ENCODE measurements at places on chromosomes 2 and 18.

GRCh38 chr2:161952783-161953191 lies 121.2 kb downstream of the DPP4 start:
- H3K4me1 ChIP-seq = no peaks in the 10 kb centered on the region
- no peak for DNase-seq
- no peaks in the 10 kb centered on the region for H3K36me3 ChIP-seq
- no peaks in the 10 kb centered on the region for H3K27me3 ChIP-seq
- no peak overlapping the region for H3K4me3 ChIP-seq

- H3K36me3 ChIP-seq = no peaks in the 10 kb centered on the region
- no peaks in the 10 kb centered on the region for H3K27me3 ChIP-seq
- no peak for DNase-seq
- H3K27ac ChIP-seq = no peak overlapping the region
- no peak overlapping the region for H3K4me3 ChIP-seq
Measured at GRCh38 chr2:216838151-216838550, 21.7 kb downstream of the TNP1 start.

- H3K4me1 ChIP-seq = no peaks in the 10 kb centered on the region
- no peaks in the 10 kb centered on the region for H3K36me3 ChIP-seq
- DNase-seq = no peak
- no peak overlapping the region for H3K27ac ChIP-seq
- H3K27me3 ChIP-seq = no peaks in the 10 kb centered on the region
- H3K4me3 ChIP-seq = no peak overlapping the region
Measured at GRCh38 chr2:171958475-171958874, 36.2 kb downstream of the HAT1 start.

GRCh38 chr2:205561441-205561840 lies 120.9 kb upstream of the NRP2 start:
- no peak overlapping the region for H3K4me3 ChIP-seq
- H3K4me1 ChIP-seq = no peaks in the 10 kb centered on the region

DNA sequence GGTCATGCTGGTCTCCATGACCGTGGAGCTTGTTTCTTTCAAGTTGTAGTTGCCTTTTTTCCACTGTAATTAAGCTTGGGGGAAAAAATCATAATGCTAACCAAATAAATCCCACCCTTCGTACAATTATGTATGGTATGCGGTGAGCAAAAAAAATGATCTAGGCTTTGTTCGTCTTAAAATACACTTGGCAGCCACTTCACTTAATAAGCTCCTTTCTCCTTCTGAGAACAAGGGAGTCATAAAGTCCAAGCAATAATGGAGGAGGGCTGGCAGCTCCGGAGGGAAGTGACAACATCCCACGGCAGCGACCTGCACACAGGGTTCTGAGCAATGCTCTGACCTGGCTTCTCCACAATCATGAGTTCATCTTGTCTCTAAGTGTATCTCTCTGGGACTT lies 91.2 kb upstream of the KLHL29 start:
- H3K27ac ChIP-seq = peak overlapping the region; percentile 5
- H3K4me1 ChIP-seq = no peaks in the 10 kb centered on the region
- no peak for DNase-seq
- no peaks in the 10 kb centered on the region for H3K27me3 ChIP-seq

DNA sequence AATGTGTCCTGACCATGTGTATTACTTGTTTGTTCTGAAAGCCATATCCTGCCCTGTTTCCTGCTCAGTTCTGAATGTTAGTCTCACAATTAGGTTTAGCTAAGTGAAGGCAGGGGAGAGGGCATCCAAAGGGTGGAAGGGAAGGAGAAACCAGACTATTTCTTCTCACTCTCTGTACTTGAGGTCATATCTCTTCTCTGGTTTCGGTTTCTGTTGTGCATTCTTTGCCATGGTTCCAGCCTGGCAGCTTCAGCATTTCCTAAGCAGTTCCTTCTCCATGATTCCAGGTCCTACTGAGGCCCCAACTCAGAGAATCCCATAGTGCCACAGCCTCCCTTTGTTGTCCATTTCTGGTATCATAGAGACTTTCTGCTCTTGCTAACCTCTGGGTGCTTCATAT lies 40.3 kb upstream of the HNMT start:
- H3K27ac ChIP-seq = no peak overlapping the region
- no peak overlapping the region for H3K4me3 ChIP-seq
- no peaks in the 10 kb centered on the region for H3K36me3 ChIP-seq
- H3K4me1 ChIP-seq = no peaks in the 10 kb centered on the region
- no peak for DNase-seq
- H3K27me3 ChIP-seq = no peaks in the 10 kb centered on the region

GRCh38 chr2:215080545-215080944 lies 57.9 kb downstream of the ABCA12 start:
- H3K27me3 ChIP-seq = no peaks in the 10 kb centered on the region
- no peaks in the 10 kb centered on the region for H3K36me3 ChIP-seq
- H3K4me3 ChIP-seq = no peak overlapping the region
- DNase-seq = no peak

DNA sequence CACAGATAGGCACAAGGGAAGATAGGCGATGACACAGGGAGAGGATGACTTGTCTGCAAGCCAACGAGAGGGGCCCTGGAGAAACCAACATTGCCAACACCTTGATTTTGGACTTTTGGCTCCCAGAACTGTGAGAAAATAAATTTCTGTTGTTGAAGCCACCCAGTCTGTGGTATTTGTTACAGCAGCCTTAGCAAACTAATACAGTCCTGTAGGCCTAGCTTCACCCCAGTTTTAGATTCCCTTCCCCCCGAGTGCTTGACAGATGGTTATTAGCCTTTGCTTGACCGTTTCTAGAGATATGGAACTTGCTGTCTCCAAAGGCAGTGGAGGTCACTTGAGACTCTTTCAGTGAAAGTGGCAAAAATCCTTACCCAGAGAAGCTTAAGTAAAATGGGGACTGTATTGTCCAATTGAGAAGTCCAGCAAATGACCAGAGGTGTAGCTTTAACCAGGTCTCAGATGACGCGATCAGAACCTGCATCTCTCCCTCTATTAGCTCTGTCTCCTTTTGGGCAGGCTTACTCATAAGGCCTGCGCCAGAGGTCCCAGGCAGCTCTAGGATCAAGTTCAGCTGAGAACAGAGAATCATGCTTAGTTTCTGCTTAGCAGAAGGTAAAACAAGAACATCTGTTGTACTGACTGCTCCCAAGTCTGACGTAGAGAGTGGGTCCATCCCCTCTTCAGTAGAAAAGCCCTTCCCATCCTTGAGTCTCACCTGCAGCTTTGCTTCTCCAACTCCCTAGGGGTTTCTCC lies 50.4 kb downstream of the MFSD6 start:
- no peaks in the 10 kb centered on the region for H3K36me3 ChIP-seq
- no peak for DNase-seq
- no peak overlapping the region for H3K4me3 ChIP-seq

DNA sequence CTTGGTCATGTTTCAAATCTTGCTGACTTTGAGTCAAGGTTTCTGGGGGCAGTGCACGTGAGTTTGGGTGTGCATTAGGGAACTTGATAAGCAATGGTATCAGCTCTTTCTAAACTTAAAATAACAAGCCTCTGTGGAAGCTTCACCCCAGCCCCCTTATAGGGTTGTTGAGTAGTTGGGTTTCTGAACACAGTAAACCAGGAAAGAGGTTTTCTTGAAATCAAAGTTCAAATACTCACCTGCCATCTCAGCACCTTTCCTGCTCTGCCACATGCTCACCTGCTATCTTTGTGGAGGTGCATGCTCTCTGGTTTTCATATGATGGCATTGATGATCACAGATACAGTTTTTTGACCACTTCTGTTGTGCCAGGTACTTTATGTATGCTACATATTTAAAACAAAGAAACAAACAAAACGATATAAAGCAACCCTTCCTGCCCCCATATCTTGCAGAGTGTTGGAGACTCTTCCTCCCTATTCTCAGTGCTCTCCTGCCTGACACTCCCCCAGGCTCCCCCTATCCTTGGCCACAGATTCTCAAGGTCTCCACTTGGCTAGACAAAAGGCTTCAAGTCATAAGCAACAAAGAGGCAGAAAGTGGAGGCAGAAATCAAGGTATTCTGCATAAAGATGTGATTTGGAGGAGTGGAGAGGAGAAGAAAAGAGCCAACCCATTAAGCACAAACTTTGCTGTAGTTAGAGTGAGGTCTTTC lies 360.6 kb downstream of the CYRIA start:
- no peaks in the 10 kb centered on the region for H3K36me3 ChIP-seq
- H3K4me1 ChIP-seq = no peaks in the 10 kb centered on the region
- H3K27me3 ChIP-seq = no peaks in the 10 kb centered on the region
- no peak for DNase-seq
- no peak overlapping the region for H3K27ac ChIP-seq

DNA sequence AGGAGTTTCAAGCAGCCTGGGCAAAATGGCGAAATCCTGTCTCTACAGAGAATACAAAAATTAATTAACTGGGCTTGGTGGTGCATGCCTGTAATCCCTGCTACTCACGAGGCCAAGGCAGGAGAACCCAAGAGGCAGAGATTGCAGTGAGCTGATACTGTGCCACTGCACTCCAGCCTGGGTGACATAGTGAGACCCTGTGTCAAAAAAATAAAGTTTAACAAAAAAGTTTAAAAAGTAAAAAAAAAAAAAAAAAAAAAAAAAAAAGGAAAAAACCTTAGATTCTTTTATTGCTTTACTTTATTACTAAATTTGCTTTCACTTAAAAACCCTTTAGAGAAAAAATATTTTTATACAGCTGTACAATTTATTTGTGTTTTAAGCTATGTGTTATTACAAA lies 10.7 kb downstream of the CREB1 start:
- no peak overlapping the region for H3K4me3 ChIP-seq
- H3K4me1 ChIP-seq = no peaks in the 10 kb centered on the region
- no peak overlapping the region for H3K27ac ChIP-seq
- H3K27me3 ChIP-seq = no peaks in the 10 kb centered on the region

DNA sequence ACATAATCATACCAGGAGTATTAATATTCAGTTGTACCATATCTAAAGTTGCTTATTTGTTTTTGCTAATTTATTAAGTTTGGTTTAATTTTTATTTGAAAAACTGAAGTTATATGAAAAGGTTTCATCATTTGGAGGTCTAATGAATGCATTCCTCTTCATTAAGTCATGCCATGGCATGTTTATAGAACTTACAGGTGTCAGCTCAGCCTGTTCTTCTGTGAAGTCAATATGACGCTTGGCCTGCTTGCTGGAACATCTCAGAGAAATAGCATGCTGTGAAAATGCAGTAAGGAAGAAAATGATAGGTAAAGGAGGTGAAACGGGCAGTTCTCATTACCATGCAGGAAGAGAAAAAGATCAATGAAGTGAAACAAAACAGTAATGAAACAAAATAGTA lies 58.2 kb downstream of the RAPH1 start:
- H3K4me1 ChIP-seq = no peaks in the 10 kb centered on the region
- DNase-seq = no peak
- H3K27ac ChIP-seq = no peak overlapping the region
- no peak overlapping the region for H3K4me3 ChIP-seq

DNA sequence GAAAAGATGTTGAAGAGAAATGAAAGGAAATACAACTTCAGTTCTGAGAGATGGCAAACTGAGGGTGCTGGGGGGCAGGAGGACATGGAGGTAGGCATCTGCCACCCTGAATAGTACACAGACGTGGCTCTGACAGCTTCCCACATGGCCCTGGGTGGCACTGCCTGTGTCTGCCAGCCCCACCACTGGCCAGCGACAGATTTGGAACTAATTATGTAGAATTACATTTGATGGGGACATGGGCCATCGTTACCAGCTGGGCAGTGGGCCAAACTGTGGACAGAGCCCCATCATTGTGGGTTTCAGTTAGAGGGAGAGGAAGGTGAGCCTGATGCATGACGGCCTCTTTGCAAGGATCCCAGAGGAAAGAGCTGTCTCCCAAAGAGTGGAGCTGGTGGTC lies 216.0 kb upstream of the HAAO start:
- no peak for DNase-seq
- H3K4me1 ChIP-seq = no peaks in the 10 kb centered on the region
- H3K36me3 ChIP-seq = no peaks in the 10 kb centered on the region
- no peak overlapping the region for H3K4me3 ChIP-seq
- no peak overlapping the region for H3K27ac ChIP-seq
- H3K27me3 ChIP-seq = no peaks in the 10 kb centered on the region

- H3K4me1 ChIP-seq = no peaks in the 10 kb centered on the region
- H3K27ac ChIP-seq = peak overlapping the region; percentile 53
- no peak overlapping the region for H3K4me3 ChIP-seq
- no peak for DNase-seq
Measured at GRCh38 chr2:99403524-99403923, 66.3 kb downstream of the EIF5B start.

DNA sequence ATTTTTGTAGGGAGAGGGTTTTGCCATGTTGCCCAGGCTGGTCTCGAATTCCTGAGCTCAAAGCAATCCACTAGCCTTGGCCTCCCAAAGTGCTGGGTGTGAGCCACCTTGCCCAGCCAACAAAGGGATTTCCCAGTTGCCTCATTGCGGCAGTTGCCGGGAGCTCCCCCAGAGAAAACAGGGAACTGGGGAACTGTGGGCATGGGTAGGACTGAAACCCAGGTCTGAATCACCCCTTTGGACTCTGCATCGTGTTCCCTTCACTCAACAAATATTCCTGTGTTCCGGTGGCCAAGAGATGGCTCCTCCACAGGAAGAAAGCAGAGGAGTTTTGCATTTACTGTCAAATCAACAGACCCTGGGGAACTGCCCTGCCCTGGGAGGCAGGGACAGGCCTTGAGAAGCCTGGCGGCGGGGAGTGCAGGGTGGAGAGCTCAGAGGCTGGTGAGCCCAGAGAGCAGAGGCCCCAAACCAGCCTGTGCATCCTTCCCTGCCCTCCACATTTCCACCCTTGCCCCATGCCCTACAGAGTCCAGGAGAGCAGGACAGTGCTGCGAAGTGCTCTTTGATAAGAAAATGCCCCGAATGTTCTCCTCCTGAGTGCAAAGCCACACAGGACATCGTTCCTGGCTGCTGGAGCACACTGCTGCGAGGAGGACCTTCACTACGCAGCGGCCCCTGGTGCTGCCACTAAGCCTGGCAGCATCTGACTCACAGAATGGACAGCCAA lies 24.9 kb downstream of the MYO7B start:
- no peak for DNase-seq
- H3K36me3 ChIP-seq = no peaks in the 10 kb centered on the region
- H3K4me1 ChIP-seq = no peaks in the 10 kb centered on the region
- no peaks in the 10 kb centered on the region for H3K27me3 ChIP-seq
- H3K4me3 ChIP-seq = no peak overlapping the region
- H3K27ac ChIP-seq = no peak overlapping the region

GRCh38 chr2:36371070-36371874 lies 15.7 kb downstream of the CRIM1 start:
- no peaks in the 10 kb centered on the region for H3K4me1 ChIP-seq
- H3K4me3 ChIP-seq = no peak overlapping the region
- no peaks in the 10 kb centered on the region for H3K36me3 ChIP-seq

DNA sequence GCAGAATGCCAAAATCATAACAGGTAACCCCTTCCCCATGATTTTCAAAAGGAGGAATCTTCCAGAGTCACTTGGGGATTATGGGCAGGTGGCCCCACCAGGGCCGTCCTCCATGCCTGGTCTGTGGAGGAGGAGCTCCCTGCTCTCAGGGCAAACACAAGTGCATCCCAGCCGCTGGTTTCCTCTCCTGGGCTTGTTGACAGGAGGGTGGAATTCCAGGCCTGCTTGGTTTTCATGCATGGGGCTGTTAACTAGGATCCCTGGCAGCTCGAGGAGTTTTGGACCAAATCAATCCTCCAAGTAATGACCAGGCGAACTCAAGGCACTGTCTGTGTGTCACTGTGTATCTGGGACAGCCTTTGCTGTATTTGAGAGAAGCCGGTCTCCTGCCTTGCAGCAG lies 45.3 kb downstream of the FOSL2 start:
- H3K4me1 ChIP-seq = no peaks in the 10 kb centered on the region
- H3K27ac ChIP-seq = no peak overlapping the region

- no peaks in the 10 kb centered on the region for H3K4me1 ChIP-seq
- H3K27ac ChIP-seq = no peak overlapping the region
- DNase-seq = peak; percentile 39
- H3K4me3 ChIP-seq = no peak overlapping the region
- no peaks in the 10 kb centered on the region for H3K27me3 ChIP-seq
- no peaks in the 10 kb centered on the region for H3K36me3 ChIP-seq
Measured at GRCh38 chr2:227406177-227407031, 18.7 kb upstream of the SCYGR1 start.

All from prostate gland (tissue), 2 donors.